Calu3 (cell line): ENCODE measurements at places on chromosomes 7 and 10.
A peak's percentile ranks its signal among the peaks of the same experiment; 100 is the strongest.

DNA sequence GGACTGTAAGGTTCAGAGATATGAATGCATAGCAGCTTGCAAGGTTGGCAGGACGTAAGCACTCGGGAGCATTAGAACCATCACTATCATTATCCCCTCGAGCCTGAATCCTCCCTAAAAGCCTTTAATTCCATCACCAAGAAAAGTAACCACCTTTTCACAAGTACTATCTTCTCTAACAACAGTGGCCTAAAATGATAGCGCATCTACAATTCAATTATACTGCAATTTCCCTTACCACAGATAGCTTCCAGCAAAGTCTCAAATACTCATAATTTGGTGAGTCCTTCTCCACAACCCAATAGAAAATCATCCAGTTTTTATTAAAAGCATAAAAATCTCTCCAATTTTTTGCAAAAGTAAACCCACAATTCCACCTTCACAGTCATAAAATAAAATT lies 42.0 kb downstream of the COL1A2 start:
- no peak overlapping the region for H3K4me3 ChIP-seq
- no peaks in the 10 kb centered on the region for H3K27me3 ChIP-seq
- no peak for DNase-seq
- H3K4me1 ChIP-seq, result no peaks in the 10 kb centered on the region
- no peak overlapping the region for H3K27ac ChIP-seq
- no peaks in the 10 kb centered on the region for H3K36me3 ChIP-seq

DNA sequence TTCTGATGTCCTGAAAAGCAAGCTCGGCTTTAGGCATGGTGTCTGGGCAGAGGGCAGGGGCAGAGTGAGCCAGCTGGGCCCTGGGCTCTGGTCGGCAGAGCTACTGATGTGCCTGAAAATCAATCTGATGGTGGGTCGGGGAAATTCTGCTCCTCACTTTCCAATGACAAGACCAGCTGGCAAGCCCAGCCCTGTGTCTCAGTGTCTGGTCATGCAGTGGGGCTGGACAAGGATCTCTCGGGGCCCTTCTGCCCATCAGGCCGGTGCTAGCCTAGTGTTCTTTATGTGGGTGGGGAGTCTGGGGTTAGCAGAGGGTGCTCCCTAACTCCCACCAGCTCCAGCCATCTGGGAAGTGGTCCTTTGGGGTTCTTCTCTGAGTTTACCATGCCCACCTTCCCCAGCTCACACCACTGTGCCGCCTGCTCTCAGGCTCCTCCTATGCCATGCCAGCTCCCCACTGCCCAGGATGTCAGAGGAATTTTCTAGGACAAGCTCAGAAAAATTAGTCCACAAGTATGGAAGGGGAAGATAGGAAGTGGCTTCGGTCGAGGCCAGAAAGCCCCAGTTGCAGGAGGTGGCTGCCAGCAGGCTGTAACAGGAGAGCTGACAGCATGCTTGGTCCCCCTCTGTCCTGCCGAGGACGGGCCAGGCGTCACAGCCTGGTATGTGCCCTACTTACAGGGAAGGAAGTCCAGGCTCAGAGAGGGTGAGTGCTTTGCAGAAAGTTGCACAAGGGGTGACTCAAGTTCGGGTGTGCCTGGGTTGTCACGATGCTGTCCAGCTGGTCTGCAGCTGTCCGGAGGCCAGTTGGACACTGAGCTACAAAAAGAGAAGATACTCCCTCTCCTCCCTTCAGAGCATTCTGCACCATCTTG lies 135.2 kb downstream of the ADCY1 start:
- H3K27me3 ChIP-seq, result peaks cover 42% of the 10 kb centered on the region
- no peak overlapping the region for H3K27ac ChIP-seq
- DNase-seq, result no peak

DNA sequence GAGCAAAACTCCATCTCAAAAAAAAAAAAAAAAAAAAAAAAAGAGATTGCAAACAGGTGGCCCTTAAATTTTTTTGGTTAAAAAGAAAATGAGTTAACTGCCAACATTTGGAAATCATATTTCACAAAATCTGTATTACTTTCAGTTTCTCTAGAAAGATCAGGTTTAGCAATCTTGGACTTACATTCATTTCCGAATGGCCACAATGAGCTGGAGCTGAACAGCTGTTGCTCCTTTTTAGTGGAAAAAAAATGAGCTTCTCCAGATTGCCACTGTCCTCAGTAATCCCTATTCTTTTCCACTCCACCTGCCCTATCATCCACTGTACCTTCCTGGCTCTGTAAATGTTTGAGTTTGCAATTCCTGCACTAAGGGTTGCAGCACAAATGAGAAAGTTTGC lies 43.6 kb downstream of the RAB11FIP2 start:
- H3K4me3 ChIP-seq, result no peak overlapping the region
- no peak overlapping the region for H3K27ac ChIP-seq
- H3K36me3 ChIP-seq, result no peaks in the 10 kb centered on the region
- H3K4me1 ChIP-seq, result no peaks in the 10 kb centered on the region
- no peaks in the 10 kb centered on the region for H3K27me3 ChIP-seq

DNA sequence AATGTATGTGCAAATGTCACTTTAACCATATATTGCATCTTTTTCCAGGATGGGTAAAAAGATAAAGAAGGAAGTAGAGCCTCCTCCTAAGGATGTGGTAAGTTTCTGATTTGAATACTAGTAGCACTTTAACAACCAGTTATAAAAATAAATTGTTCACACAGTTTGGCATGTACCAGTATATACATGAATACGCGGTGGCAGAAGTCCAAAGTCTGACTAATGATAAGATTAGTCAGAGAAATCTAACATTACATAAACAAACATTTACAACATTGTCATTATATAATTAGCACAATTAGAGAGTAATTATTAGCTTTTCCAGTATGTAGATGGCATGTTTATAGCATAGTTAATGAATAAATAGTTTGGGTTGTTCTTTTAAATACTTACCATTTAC lies 4.1 kb downstream of the ARMC3 start:
- DNase-seq, result peak; percentile 32
- H3K27me3 ChIP-seq, result no peaks in the 10 kb centered on the region
- H3K4me3 ChIP-seq, result no peak overlapping the region
- no peaks in the 10 kb centered on the region for H3K36me3 ChIP-seq
- H3K4me1 ChIP-seq, result no peaks in the 10 kb centered on the region

GRCh38 chr10:93498166-93498565 lies 1.8 kb downstream of the CEP55 start:
- DNase-seq, result no peak
- peaks cover 21% of the 10 kb centered on the region for H3K4me1 ChIP-seq
- H3K36me3 ChIP-seq, result peaks cover 39% of the 10 kb centered on the region
- H3K4me3 ChIP-seq, result peak overlapping the region; percentile 79

- no peaks in the 10 kb centered on the region for H3K36me3 ChIP-seq
- no peak overlapping the region for H3K27ac ChIP-seq
- no peak overlapping the region for H3K4me3 ChIP-seq
- DNase-seq, result no peak
These were observed 225.3 kb upstream of the ZMIZ1 start for GRCh38 chr10:78843495-78843894.

- peaks cover 16% of the 10 kb centered on the region for H3K4me1 ChIP-seq
- no peaks in the 10 kb centered on the region for H3K27me3 ChIP-seq
- H3K36me3 ChIP-seq, result no peaks in the 10 kb centered on the region
- peak; percentile 68 for DNase-seq
- no peak overlapping the region for H3K27ac ChIP-seq
- no peak overlapping the region for H3K4me3 ChIP-seq
These were observed 319.8 kb upstream of the PHYHIPL start for GRCh38 chr10:58856508-58857240.

DNA sequence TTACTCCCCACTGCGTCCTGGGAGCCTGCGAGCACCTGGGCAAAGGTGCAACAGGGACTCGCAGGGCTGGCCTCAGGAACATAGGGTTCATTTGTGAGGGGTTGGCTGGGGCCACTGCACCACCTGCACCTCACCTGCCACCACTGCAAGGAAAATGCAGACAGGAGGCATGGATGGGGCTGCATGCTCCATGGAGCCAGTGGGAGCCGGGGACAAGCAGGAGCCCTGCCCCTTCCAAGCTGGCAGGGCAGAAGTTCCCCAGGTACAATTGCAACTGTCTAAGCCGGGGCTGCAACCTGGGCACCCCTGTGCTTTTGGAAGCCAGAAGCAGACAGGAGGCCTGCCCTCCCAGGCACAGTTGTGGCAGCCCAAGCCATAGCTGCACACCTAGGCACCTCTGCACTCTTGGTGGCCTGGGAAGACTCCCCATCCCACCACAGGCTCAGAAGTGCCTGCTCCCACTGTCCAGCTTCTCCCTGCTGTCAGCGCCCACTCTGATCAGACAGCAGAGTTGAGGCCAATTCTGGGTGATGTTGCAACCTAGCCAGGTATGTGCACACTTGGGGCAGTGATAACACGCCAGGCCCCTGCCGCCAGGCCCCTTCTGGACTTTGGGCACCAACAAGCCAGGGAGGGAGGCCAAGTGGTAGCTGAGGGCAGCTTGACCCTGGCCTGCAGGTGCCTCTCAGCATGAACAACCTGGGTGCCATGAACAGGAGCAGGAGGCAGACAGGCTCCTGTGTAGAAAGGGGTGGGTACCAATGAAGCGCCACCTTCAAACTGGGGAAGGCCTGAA lies 58.2 kb downstream of the TMEM106B start:
- no peak overlapping the region for H3K4me3 ChIP-seq
- no peaks in the 10 kb centered on the region for H3K27me3 ChIP-seq
- no peak for DNase-seq
- H3K4me1 ChIP-seq, result no peaks in the 10 kb centered on the region
- no peaks in the 10 kb centered on the region for H3K36me3 ChIP-seq

- peaks cover 56% of the 10 kb centered on the region for H3K36me3 ChIP-seq
- peak overlapping the region; percentile 93 for H3K4me3 ChIP-seq
- peak; percentile 49 for DNase-seq
- no peaks in the 10 kb centered on the region for H3K27me3 ChIP-seq
- peak overlapping the region; percentile 33 for H3K27ac ChIP-seq
- H3K4me1 ChIP-seq, result peaks cover 64% of the 10 kb centered on the region
These were observed 580 bp downstream of the EEPD1 start for GRCh38 chr7:36153571-36154097.

DNA sequence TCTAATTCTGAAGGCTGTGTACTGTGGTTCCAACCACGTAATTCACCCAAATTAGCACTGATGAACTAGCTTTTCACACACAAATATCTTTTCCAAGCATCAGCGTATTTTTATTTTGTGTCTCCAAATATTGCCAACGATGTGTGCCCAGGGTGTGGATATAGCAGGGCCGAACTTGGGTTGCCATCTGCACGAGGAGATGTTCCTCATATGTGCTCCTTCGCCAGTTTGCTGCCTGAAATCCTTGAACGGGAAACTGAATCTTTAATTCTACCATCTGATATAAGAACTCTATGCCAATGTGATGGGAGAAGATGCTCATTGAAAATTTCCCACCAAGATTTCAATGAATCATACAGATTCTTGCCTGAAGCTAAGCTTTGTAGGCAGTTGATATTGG lies 121.5 kb upstream of the ZNF438 start:
- no peak overlapping the region for H3K4me3 ChIP-seq
- H3K27me3 ChIP-seq, result no peaks in the 10 kb centered on the region
- no peaks in the 10 kb centered on the region for H3K36me3 ChIP-seq
- no peak overlapping the region for H3K27ac ChIP-seq
- DNase-seq, result no peak

- H3K4me1 ChIP-seq, result peaks cover 24% of the 10 kb centered on the region
- no peaks in the 10 kb centered on the region for H3K27me3 ChIP-seq
- no peak for DNase-seq
- peaks cover 47% of the 10 kb centered on the region for H3K36me3 ChIP-seq
- no peak overlapping the region for H3K4me3 ChIP-seq
These were observed 64.8 kb upstream of the SVIL start for GRCh38 chr10:29699621-29700020.

GRCh38 chr10:14571866-14572507 lies 202.7 kb downstream of the FAM107B start:
- H3K4me1 ChIP-seq, result peaks cover 34% of the 10 kb centered on the region
- peak overlapping the region; percentile 83 for H3K27ac ChIP-seq
- no peaks in the 10 kb centered on the region for H3K27me3 ChIP-seq
- peak overlapping the region; percentile 20 for H3K4me3 ChIP-seq

DNA sequence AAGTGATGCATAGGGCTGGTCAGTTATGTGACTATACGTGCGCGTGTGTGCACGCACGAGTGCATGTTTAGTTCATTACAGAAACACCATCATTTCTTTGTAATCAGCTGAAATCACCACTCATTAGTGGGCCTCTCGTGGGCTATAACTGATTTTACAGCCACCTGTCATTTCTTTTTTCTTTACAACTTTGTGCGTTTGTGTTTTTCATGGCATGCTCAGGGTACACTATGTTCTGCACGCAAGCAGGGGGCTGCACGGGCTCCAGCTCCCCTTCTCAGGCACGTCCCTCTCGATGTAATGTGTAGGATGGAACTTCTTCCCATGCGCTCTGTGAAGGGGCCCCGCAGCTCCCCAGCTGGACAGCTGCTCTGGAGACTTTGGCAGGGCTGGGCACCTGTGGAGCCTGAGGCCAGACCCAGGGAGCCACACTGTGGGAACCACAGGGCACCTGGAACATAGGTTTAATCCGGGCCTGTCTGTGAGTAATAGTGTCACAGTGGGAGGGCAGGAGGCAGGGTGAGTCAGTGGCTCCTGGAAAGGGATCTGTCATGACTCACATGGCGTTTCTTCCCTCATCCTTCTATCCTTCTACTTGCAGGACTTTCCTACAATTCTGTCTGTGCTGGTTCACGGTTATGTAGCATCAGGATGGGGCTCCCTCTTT lies 4.9 kb downstream of the GCK start:
- no peaks in the 10 kb centered on the region for H3K36me3 ChIP-seq
- peak; percentile 64 for DNase-seq
- peaks cover 79% of the 10 kb centered on the region for H3K27me3 ChIP-seq
- H3K27ac ChIP-seq, result peak overlapping the region; percentile 2
- no peak overlapping the region for H3K4me3 ChIP-seq

DNA sequence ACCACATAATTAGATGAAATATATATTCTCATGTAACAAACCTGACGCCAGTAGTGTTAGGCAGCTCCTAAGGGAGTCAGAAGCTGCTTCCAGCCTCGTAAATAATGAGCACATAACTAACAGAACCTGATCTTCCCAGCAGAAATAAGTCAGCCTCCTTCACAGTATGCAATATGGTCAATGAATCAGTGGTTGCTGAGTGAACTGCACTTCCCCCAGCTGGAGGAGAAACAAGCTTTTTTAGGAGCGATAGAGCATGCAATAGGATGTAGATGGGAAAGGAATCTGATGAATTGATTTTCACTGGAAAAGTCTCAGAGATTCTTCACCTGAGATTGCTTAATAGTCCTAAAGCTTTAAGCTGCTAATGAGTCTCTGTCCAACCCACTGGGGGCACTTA lies 337.2 kb upstream of the LRGUK start:
- H3K4me3 ChIP-seq, result no peak overlapping the region
- H3K27ac ChIP-seq, result no peak overlapping the region
- H3K4me1 ChIP-seq, result no peaks in the 10 kb centered on the region

- H3K36me3 ChIP-seq, result no peaks in the 10 kb centered on the region
- no peaks in the 10 kb centered on the region for H3K27me3 ChIP-seq
- no peak overlapping the region for H3K27ac ChIP-seq
- peaks cover 29% of the 10 kb centered on the region for H3K4me1 ChIP-seq
- no peak overlapping the region for H3K4me3 ChIP-seq
These were observed 378.5 kb downstream of the MDFIC start for GRCh38 chr7:115300231-115300870.

DNA sequence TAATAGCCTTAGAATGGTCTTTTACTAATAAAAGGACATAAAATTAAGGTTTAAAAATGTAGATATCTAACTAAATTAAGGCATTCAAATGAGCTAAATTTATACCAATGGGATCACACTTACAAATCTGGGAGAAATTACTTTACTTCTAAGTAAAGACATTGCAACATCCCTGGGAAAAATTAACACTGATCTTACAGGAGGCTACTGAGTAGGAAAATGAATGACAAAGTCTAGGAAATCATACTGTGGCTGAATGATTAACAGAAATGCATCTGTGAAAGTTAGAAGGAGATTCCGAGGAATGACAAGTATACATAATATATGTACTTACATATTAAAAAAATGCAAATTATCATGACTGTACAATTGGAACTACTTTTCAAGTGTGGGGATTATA lies 38.3 kb downstream of the CACNA2D1 start:
- no peaks in the 10 kb centered on the region for H3K36me3 ChIP-seq
- no peak for DNase-seq
